ENCODE measurements at places on chromosomes 7 and 10.

- DNase-seq, result no peak
Measured at GRCh38 chr7:140447841-140448240, 31.5 kb downstream of the MKRN1 start.

DNA sequence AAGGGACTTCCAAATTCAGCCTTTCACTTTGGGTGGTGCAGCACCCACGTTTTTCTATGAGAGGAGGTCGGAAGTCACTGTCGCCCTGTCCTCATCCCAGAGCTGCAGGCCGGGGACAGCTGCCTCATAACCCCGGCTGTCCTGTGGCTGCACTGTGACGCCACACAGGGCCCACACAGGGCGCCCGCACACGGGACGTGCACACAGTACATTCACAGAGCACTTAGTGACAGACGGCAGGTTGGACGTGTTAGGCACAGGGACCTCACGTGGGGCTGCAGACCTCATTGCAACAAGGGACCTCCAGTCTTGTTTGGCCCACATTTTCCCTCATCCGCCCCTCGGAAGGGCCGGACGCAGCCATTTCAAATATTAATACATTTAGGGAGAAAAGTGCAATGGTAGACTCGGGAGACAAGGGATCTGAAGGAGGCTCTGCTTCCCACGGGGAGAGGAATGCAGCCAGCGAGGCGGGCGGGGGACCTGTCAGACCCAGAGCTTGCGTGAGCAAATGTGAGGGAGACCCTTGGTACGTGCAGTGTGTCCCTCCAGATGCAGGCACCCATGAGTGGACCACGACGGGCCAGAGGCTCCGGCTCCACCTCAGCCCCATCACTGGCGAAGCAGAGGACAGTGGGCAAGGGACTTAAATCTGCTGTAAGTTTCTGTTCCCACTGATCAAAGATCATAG, 86.7 kb downstream of the VOPP1 start:
- DNase-seq, result no peak

GRCh38 chr7:77538281-77539212, 1.5 kb downstream of the PTPN12 start:
- no peak for DNase-seq

GRCh38 chr7:150847536-150847935, 4.8 kb upstream of the AOC1 start:
- no peak for DNase-seq

GRCh38 chr10:118783776-118784545, 29.2 kb upstream of the CACUL1 start:
- DNase-seq, result no peak

- DNase-seq, result no peak
Measured at GRCh38 chr7:99557940-99558305, 519 bp upstream of the ZNF655 start.

- DNase-seq, result no peak
Measured at GRCh38 chr10:47438857-47439474, 44.9 kb downstream of the ANXA8 start.

DNA sequence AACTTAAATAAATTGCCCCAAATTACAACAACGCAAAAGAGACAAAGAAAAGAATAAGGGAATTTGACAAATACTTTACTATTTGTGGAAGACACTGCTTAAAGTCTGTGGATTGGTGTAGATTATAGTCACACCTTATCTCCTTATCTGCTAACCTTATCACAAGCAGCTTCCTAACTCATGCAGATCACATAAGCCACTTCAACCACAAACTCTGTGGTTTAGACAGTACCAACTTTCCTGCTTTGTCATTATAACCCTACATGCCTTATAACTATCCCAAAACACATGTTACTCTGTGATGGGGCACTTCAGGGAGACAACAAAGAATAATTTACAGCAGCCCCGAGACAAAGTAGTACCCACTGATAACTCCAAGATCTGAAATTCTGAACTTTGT, 41.5 kb upstream of the PPP3CB start:
- DNase-seq, result no peak

DNA sequence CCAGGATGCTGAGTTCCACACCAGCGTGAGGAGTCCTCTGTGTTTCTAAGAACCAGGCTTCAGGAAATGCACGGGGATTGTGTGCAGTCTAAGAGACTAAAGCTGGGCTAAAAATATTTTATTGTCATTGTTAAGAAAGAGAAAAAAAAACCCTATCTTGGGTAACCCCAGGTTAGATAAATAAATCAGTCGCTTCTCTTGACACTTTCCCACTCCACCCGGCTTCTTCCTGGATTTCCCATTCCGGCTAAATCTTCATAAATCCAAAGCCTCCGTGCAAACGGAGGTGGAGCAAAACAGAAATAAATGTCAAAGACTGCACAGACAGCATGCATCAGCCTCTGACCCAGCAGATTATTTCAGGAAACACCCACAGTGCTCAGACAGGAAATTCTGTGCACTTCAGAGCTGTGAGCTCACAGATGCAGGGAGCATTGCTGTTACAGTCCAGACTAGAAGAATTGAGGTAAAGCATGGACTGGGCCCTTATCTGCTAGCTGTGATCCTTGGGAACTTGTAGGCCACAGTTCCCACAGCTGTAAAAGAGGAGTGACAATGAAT, 44.8 kb upstream of the GRID1 start:
- peak; percentile 53 for DNase-seq
